ENCODE measurements at places on chromosomes 1 and 21.

DNA sequence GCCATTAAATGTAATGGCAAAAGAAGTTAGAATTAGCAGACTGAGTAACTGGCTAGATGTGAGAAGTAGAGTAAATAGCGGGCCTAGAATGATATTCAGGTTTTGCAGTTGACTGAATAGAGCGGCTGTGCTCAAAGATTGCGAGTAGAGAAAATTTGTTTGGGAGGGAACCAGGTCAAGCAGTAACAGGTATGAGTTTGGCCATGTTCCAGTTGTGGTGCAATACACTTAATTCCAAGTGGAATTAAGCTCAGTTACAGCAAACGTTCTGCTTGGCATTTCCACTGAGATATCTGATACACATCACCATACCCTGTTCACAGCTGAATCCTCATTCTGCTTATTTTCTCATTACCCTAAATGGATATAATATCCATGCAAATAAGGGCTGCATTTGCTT lies 1382.9 kb downstream of the MRPL39 start:
- no peak overlapping the region for H3K27ac ChIP-seq
- H3K27me3 ChIP-seq = no peaks in the 10 kb centered on the region
- H3K4me1 ChIP-seq = no peaks in the 10 kb centered on the region
- no peak for DNase-seq
- no peaks in the 10 kb centered on the region for H3K36me3 ChIP-seq
- H3K4me3 ChIP-seq = no peak overlapping the region

GRCh38 chr1:20657024-20657423 lies 4.1 kb downstream of the DDOST start:
- no peak overlapping the region for H3K4me3 ChIP-seq
- H3K27ac ChIP-seq = no peak overlapping the region
- H3K4me1 ChIP-seq = peaks cover 2% of the 10 kb centered on the region
- no peak for DNase-seq
- peaks cover 50% of the 10 kb centered on the region for H3K36me3 ChIP-seq

DNA sequence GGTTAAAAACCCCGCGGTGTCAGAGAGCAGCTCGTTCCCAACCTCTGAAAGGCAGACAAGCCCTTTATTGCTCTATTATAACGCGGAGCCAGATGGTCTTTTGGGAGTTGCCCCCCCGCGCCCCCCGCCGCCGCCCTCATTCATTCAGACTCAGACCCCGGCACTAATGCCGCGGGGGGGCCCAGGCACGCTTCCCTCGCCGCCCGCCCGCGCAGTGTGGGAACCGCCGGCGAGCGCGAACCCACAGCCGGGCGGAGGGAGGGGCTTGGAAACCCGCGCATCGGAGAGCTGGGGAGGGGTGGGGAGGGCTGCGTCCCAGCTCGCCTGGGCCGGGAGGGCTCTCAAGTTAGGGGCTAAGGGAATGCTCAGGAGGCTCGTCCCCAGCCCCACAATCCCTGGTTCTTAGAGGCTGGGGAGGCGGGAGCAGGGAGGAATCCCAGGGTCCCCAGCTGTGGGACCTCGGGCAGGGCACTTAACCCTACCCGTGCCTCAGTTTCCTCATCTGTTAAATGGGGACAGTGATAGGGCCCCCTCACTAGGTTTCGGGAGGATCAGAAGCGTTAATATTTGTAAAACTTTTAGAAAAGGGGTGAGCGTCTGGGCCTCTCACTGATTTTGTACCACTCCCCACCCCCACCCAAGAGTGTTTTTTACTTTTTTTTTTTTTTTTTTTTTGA lies 10.9 kb upstream of the HES5 start:
- DNase-seq = no peak
- peaks cover 2% of the 10 kb centered on the region for H3K4me1 ChIP-seq
- no peaks in the 10 kb centered on the region for H3K36me3 ChIP-seq
- H3K27me3 ChIP-seq = peaks cover 3% of the 10 kb centered on the region
- no peak overlapping the region for H3K27ac ChIP-seq

DNA sequence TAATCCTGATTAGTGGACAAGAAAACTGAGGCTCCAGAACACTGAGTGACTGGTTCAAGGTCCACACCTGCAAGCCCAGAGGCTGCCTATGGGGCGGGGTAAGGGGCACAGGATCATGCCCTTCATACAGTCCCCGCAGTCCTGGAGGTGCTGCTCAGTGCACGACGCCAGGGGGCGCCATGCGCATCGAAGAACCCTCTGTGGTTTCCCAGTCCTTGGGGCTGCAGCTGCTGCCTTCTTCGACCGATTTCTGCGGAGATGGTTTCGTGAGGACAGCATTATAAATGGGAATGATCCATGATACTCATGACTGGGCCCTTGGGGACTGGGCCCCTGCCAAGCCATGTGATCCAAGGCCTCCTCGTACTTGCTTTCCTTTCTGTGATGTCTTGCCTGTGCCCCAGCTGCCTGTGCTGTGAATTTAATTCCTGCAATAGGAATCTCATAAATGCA lies 37.1 kb upstream of the ARHGEF10L start:
- H3K27ac ChIP-seq = no peak overlapping the region
- H3K36me3 ChIP-seq = no peaks in the 10 kb centered on the region
- H3K27me3 ChIP-seq = peaks cover 3% of the 10 kb centered on the region
- no peak overlapping the region for H3K4me3 ChIP-seq
- no peaks in the 10 kb centered on the region for H3K4me1 ChIP-seq
- peak; percentile 85 for DNase-seq

DNA sequence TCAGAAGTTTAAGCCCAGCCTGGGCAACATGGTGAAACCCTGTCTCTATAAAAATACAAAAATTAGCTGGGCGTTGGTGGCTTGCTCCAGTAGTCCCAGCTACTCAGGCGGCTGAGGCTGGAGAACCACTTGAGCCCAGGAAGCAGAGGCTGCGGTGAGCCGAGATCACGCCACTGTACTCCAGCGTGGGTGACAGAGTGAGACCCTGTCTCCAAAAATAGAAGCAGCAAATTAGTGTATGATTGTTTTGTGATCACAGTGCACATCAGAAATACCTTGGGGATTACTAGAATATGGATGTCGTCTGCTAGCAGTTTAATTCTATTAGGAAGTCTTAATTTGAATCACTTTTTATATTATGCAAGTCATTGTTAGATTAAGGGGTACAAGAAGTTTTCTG lies 59.0 kb downstream of the ZBTB17 start:
- no peak for DNase-seq
- no peak overlapping the region for H3K4me3 ChIP-seq
- peaks cover 4% of the 10 kb centered on the region for H3K4me1 ChIP-seq
- H3K36me3 ChIP-seq = peaks cover 10% of the 10 kb centered on the region

DNA sequence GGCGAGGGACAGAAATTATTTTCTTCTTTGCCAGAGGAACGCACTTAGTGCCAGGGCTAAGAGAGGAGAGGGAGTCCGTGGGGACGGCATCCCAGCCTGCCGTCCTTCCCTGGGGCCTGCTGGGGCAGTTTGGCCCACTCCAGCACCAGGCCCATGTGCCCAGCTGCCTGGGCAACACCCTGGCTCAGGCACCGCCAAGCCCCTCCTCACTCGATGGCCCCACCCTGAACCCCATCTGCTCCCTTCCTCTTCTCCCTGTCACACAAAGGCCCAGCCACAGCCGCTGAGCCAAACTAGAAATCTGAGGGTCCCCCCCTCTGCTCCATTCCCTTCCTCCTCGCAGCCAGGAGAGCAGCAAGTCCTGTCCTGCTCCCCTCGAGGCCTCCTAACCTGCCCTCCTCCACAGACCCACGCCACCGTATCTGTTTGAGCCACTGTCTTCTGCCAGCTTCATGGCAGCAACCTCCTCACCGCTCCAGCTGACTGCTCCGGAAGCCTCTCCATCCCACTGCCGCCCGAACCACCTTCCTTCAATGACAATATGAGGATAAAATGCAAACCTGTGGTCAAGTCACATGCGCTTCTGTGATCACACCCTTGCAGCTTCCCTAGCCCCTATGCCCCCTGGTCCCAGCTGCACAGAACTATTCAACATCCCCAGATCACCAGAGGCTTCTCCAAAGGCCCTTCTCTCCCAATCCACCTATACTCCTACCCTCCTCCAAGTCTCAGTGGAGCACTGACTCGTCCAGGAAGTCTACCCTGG lies 8.4 kb upstream of the TNNI1 start:
- H3K27me3 ChIP-seq = peaks cover 21% of the 10 kb centered on the region
- no peaks in the 10 kb centered on the region for H3K36me3 ChIP-seq
- no peak overlapping the region for H3K27ac ChIP-seq

GRCh38 chr1:56931686-56932085 lies 34.1 kb downstream of the C8B start:
- H3K4me3 ChIP-seq = no peak overlapping the region
- no peaks in the 10 kb centered on the region for H3K27me3 ChIP-seq

DNA sequence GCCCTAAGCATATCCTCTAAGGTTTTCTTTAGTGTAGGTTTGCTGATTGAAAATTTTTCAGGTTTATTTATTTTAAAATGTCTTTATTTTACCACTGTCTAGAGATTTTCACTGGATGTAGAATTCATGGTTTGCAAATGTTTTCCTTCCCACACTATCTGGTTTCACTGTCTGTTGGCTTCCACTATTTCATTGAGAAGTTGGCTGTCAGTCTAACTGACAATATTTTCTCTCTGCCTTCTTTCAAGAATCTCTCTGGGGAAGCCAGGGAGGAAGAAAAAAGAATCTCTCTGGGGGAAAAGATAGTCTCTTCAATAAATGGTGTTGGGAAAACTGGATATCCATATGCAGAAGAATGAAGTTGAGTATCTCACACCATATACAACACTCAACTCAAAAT lies 226.0 kb downstream of the COP1 start:
- H3K36me3 ChIP-seq = peaks cover 14% of the 10 kb centered on the region
- no peak for DNase-seq
- no peak overlapping the region for H3K4me3 ChIP-seq
- peaks cover 6% of the 10 kb centered on the region for H3K4me1 ChIP-seq
- H3K27ac ChIP-seq = no peak overlapping the region

GRCh38 chr1:8075511-8076051 lies 49.5 kb upstream of the ERRFI1 start:
- no peak overlapping the region for H3K4me3 ChIP-seq
- H3K27me3 ChIP-seq = no peaks in the 10 kb centered on the region
- H3K27ac ChIP-seq = no peak overlapping the region
- H3K36me3 ChIP-seq = no peaks in the 10 kb centered on the region
- H3K4me1 ChIP-seq = peaks cover 26% of the 10 kb centered on the region

DNA sequence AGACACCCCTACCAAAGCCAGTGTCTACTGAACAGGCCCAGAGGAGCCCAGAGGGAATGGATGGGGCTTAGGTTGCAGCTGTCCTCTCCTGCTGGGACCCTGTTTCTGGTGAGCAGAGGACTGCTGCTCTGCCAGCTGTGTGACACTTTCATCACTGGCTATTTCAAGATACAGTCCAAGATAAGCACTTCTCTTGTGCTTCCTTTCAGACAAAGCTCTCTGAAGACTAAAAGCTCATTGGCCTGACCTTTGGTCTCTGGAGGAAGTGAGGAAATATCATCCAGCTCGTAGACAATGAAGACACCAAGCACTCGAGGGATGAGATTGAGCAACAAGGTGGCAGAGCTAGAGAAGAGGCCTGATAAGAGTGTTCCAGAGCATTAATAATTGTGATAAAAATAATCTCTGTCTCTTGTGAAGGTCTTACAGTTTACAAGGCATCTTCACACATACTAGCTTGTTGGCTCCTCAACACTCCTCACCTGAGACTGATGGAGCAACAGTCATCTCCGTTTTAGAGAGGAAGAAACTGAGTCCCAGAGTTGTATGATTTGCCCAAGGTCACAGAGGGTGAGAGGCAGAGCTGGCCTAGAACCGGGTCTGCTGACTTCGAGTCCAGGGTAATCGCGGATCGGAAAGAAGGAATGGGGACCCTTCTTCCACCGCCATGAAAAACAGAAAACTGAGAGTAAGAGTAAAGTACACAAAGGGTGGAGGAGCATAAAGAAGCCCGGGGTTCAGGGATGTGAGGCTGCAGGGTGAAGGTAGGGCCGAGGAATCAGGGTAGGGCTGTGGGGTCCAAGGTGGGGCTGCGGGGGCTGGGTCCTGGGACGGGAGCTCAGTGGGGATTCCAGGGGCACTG lies 666 bp downstream of the PAFAH2 start:
- peak overlapping the region; percentile 48 for H3K4me3 ChIP-seq
- H3K27me3 ChIP-seq = no peaks in the 10 kb centered on the region
- H3K27ac ChIP-seq = peak overlapping the region; percentile 55
- DNase-seq = peak; percentile 71
- H3K4me1 ChIP-seq = peaks cover 9% of the 10 kb centered on the region

- DNase-seq = no peak
- no peak overlapping the region for H3K27ac ChIP-seq
- peaks cover 34% of the 10 kb centered on the region for H3K27me3 ChIP-seq
- H3K4me3 ChIP-seq = no peak overlapping the region
- no peaks in the 10 kb centered on the region for H3K36me3 ChIP-seq
Observed at GRCh38 chr1:53345996-53346813, 18.3 kb upstream of the LRP8 start.

GRCh38 chr1:6353955-6354658 lies 39.5 kb downstream of the ACOT7 start:
- H3K27me3 ChIP-seq = no peaks in the 10 kb centered on the region
- DNase-seq = no peak
- H3K4me1 ChIP-seq = peaks cover 16% of the 10 kb centered on the region
- no peak overlapping the region for H3K4me3 ChIP-seq

GRCh38 chr1:195195423-195196057 lies 1412.7 kb downstream of the KCNT2 start:
- H3K4me1 ChIP-seq = no peaks in the 10 kb centered on the region
- no peak overlapping the region for H3K27ac ChIP-seq
- no peaks in the 10 kb centered on the region for H3K36me3 ChIP-seq
- no peaks in the 10 kb centered on the region for H3K27me3 ChIP-seq

- H3K36me3 ChIP-seq = no peaks in the 10 kb centered on the region
- H3K4me3 ChIP-seq = no peak overlapping the region
- DNase-seq = peak; percentile 12
Observed at GRCh38 chr1:93960641-93961147, 51.5 kb upstream of the GCLM start.

DNA sequence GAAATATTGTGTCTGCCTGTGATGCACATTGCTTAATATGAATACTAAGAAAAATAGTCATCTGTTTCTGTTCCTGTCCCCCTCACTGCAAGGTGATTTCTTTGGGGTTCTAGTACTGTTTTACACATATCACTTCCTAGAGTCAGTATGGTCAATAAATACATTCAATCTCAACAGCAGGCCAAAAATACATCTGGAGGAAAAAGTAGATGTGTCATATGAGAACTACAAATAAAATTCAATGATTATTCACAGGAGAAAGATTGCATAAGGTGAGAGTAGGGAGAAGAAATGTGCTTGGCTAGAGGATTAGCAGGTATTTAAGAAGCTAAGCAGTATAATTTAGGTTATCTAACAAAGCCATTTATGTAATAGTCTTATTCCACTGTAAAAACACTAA lies 45.3 kb upstream of the SAMSN1 start:
- DNase-seq = no peak
- no peak overlapping the region for H3K4me3 ChIP-seq
- H3K27ac ChIP-seq = no peak overlapping the region
- H3K4me1 ChIP-seq = no peaks in the 10 kb centered on the region

DNA sequence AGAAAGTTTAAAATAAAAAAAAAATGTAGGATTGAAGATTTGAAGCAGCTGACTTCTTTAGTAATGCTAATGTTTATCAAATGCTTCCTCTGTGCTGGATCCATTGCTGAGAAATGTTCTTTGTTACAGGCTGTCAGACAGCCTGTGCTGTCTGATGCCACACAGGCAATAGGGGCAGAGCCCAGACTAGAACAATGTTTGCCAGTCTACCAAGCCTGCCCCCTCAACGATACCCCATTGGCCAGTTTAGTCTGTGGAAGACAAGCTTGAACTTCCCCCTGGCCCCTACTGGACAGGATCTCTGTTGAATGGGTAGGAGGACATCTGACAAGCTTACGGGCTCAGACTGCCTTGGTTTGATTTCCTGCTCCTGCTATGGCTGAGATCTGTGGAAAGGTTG lies 79.4 kb downstream of the PAPPA2 start:
- H3K4me3 ChIP-seq = no peak overlapping the region
- H3K4me1 ChIP-seq = no peaks in the 10 kb centered on the region
- no peaks in the 10 kb centered on the region for H3K27me3 ChIP-seq
- H3K36me3 ChIP-seq = no peaks in the 10 kb centered on the region

GRCh38 chr1:76302711-76303339 lies 228.3 kb downstream of the ST6GALNAC3 start:
- no peaks in the 10 kb centered on the region for H3K36me3 ChIP-seq
- H3K27ac ChIP-seq = no peak overlapping the region
- no peaks in the 10 kb centered on the region for H3K4me1 ChIP-seq
